HS-5 (cell line): ENCODE measurements at places on chromosomes 5 and 9.

GRCh38 chr9:84917366-84918070, 248.0 kb downstream of the NTRK2 start:
- DNase-seq, result no peak

DNA sequence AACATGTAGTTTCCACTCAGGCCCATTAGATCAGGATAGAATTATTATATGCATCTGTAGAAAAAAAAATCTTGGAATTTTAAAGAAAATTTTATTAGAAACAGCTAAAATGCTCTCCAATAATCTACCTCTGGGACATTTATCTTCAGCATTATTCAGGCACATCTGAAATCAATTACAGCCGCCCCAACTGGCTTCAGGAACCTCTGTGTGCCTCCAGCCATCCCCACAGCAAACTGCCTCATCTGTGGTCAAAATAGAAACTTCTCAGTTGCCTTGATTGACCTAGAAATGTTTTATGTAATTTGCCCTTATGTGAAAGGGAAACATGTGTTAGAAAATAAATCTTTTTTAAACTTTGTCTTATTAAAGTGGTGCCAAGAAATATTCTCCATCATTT, 120.1 kb upstream of the LPAR1 start:
- no peak for DNase-seq

DNA sequence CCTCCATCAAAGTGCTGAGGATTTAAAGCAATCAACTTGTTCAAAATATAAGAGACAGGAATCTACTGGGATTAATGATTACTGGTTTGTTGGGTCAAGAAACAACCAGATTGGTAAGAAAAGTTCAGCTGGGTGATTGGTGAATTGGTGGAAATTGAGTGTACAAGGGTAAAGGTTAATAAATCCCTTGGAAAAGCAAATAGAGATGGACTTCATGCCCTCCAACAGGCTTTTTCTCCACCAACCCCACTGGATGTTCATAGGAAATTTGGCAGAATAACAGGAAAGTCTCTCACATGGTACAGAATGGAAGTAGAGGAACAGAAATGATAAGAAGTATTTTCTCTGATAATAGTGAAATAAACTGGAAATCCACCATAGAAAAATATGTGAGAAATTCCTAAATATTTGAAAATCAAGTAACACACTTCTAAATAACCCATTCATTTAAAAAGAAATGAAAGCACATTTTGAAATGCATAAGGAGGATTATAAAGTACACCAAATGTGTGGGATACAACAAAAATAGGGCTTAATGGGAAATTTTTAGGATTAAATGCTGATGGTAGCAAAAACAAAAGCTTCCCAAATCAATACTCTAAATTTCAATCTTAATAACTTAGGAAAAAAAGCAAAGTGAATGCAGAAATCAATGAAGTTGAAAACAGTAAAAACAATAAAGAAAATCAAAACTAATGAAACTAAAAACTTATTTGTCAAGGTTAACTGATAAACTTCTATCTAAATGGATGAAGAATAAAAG, 426.2 kb downstream of the HTR1A start:
- DNase-seq, result no peak

DNA sequence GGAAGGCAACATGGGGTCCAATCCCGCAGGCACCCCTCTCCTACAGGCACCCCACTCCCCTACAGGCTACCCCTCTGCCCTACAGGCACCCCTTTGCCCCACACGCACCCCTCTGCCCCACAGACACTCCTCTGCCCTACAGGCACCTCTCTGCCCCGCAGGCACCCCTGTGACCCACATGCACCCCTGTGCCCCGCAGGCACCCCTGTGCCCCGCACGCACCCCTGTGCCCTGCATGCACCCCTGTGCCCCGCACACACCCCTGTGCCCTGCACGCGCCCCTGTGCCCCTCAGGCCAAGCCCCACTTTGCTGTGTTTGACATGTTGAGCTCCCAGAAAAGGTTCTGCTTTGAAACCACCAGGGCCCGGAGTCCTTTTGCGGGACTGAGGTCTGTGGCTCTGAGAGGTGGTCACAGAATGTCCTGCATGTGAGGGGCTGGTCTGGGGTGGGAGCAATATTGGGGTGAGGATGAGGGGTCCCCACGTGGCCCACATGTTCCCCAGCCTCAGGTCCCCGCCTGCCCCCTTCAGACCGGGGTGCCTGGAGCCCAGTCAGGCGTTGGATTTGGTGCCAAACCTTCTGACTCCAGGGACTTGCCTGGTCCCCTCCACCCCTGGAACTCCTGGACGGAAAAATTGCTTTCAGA, 616 bp upstream of the QRFP start:
- no peak for DNase-seq

DNA sequence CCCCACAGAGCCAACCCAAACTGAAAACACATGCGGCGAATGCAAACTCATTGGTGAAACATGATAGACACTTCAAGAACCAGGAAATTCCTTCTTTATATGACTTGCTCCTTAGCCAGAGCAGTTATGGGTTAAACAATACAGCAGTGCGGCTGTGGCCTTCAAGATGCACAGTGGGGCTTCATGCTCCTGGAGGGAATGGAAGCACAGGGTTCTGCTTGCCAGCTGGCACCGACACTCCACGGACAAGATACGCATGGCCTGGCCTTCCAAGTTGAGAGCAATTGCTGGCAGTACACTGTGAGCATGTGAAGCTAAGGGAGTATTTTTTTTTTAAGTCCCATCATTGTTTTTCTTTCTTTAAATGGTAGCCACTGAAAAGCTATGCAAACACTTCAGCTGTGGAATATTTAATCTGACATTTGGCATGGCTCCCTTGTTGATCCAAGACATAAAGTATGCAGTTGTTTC, 451.6 kb upstream of the CD180 start:
- DNase-seq, result peak; percentile 23

DNA sequence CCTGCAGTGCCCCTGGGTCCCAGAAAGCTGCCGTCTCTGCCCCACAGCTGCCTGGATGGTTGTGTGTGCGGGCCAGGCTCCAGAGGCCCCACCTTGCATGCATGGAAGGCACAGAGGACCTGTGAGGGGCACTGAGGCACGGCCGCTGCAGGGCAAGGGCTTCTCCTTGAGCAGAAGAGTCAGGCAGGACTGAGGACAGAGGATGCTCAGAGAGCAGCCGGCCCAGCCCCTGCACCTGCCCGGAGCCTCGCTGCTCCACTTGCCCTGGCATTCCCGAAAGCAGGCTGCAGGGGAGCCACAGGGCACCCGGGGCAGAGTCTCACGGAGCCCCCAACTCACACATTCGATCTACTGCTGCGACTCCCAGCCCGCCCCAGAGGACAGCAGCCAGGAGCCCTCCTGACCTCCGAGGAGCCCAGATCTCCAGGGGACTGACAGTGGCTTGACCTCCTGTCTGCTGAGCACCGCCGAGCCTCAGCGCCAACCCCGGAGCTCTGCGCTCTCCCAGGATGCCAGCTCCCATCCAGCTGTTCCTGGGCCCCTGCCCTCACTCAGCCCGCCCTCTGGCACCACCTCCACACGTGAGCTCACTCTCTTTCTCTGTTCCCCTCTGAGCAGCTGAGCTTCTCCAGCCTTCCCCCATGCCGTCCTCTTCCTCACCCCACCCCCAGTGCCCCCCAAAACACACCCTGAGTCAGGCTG, 95.0 kb downstream of the KCNT1 start:
- DNase-seq, result no peak

GRCh38 chr5:170056561-170057267, 49.0 kb upstream of the FOXI1 start:
- no peak for DNase-seq

- no peak for DNase-seq
These were observed 170.0 kb downstream of the CACNA1B start for GRCh38 chr9:138047469-138048040.

DNA sequence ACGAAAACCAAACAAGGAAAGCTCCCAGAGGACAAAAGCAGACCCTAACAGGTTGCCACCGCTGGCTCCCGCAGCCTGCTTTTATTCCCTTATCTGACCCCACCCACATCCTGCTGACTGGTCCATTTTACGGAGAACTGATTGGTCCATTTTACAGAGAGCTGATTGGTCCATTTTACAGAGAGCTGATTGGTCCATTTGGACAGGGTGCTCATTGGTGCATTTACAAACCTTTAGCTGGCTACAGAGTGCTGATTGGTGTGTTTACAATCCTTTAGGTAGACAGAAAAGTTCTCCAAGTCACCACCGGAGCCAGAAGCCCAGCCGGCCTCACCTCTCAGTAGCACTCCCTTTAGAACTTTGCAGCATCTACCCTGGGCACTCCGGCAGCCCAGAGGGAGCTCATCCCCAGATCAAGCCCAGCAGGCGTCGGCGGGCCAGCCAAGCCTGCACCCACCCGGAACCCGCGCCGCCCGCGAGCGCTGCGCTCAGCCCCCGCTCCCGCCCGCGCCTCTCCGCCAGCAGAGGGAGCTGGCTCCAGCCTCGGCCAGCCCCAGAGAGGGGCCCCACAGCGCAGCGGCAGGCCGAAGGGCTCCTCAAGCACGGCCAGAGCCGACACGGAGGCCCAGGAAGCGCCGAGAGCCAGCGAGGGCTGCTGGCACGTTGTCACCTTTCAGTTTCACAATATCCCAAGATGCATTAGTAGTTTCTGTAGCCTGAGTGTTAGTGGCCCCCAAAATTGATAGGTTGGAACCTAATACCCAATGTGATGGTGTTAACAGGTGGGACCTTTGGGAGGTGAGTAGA, 35.3 kb upstream of the CLPTM1L start:
- DNase-seq, result no peak

- DNase-seq, result no peak
These were observed 477.0 kb upstream of the RGMB start for GRCh38 chr5:98296426-98296825.

DNA sequence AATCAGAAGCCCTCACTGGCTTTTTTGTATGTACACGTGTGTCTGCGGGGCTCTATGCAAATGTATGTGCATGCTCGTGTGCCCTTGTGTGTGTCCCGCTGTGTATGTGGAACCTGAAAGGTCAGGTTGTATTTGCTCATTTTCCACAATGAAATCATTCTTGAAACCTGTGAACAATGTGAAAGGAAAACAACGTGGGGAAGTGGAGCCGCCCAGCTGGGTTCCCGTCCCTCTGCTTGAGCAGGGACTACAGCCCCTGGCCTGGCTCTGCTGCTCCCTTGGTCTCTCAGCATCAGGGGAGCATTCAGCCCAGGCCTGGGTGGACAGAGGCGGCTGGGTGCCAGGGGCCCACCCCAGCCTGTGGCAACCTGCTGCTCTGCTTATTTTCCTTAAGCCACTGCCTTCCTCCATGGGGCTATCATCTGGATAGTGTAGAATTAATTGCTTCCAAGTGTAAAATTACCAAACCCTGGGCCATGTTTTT, 3.0 kb downstream of the ECSCR start:
- DNase-seq, result no peak

DNA sequence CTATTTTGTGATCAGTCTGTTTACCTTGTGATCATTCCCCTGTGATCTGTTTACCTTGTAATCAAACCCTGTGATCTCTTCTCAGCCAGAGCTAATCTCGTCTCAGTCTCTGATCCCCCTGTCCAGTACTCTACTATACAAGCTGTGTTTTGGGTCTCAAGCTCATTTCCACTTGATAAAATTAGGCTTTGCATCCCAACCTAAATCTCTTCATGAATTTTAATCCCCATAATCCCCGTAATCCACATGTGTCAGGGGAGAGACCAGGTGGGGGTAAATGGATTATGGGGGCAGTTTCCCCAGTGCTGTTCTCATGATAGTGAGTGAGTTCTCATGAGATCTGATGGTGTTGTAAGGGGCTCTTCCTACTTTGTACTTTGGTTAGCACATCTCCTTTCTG, 157.2 kb downstream of the PRR16 start:
- no peak for DNase-seq

GRCh38 chr5:141826674-141827073, 51.5 kb downstream of the PCDH1 start:
- DNase-seq, result no peak
